ENCODE measurements at places on chromosomes 6 and 20. TPM values are rescaled to one million over a fixed set of nuclear protein-coding genes. Genes with fewer than 3 reads are reported as not detected.

- H3K27me3 ChIP-seq = no peaks in the 10 kb centered on the region
- H3K27ac ChIP-seq = no peak overlapping the region
- H3K4me3 ChIP-seq = no peak overlapping the region
- H3K4me1 ChIP-seq = peaks cover 5% of the 10 kb centered on the region
- DNase-seq = no peak
- H3K36me3 ChIP-seq = no peaks in the 10 kb centered on the region
Measured at GRCh38 chr6:118456982-118457381, 91.1 kb upstream of the PLN start.

GRCh38 chr6:142935553-142936517 is 9.1 kb downstream of the HIVEP2 start:
- peaks cover 29% of the 10 kb centered on the region for H3K4me1 ChIP-seq
- H3K4me3 ChIP-seq = no peak overlapping the region
- H3K36me3 ChIP-seq = no peaks in the 10 kb centered on the region
- H3K27me3 ChIP-seq = no peaks in the 10 kb centered on the region

DNA sequence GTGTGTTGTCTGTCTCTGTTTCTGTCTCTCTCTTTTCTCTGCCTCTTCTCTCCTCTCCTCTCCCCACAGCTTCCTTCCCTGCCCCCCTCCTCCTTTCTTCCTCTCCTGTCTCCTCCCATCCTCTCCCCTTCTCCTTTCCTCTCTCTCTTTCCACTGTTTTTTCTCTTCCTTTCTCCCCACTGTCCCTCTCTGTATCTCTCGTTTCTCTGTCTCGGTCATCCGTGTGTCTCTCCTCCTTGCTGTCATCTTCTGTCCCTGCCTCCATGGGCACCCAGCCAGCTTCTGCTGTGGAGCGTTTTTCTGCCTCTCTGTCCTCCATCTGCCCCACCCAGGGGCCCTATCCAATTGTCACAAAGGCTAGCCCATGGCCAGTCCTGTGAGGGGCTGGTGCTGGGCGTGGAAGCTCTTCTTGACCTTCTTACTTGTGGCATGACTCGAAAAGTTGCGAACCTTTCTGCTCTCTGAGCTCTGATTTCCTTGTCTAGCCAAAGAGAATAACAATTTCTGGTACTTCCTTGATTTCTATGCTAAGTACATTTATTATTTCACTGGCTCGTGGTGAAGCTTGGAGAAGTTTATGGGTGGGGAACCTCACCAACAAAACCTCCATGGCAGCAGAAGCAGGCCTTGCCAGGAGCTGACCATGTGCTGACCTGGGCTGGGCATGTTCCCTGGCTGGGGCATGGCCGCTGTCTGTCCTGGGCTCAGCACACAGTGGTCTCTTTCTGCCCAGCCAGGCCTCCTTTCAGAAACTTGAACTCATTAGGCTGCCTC is 69.3 kb downstream of the CEBPB start:
- H3K36me3 ChIP-seq = no peaks in the 10 kb centered on the region
- no peaks in the 10 kb centered on the region for H3K27me3 ChIP-seq
- H3K4me1 ChIP-seq = peaks cover 10% of the 10 kb centered on the region
- peak overlapping the region; percentile 39 for H3K27ac ChIP-seq

The SPAG4 gene
- 5.0 TPM for total RNA-seq

GRCh38 chr6:153085239-153085638 is 45.8 kb downstream of the RGS17 start:
- no peaks in the 10 kb centered on the region for H3K36me3 ChIP-seq
- H3K27me3 ChIP-seq = no peaks in the 10 kb centered on the region
- no peak overlapping the region for H3K4me3 ChIP-seq
- H3K27ac ChIP-seq = no peak overlapping the region
- no peak for DNase-seq

The RAB44 gene
- total RNA-seq = 0.63 TPM

DNA sequence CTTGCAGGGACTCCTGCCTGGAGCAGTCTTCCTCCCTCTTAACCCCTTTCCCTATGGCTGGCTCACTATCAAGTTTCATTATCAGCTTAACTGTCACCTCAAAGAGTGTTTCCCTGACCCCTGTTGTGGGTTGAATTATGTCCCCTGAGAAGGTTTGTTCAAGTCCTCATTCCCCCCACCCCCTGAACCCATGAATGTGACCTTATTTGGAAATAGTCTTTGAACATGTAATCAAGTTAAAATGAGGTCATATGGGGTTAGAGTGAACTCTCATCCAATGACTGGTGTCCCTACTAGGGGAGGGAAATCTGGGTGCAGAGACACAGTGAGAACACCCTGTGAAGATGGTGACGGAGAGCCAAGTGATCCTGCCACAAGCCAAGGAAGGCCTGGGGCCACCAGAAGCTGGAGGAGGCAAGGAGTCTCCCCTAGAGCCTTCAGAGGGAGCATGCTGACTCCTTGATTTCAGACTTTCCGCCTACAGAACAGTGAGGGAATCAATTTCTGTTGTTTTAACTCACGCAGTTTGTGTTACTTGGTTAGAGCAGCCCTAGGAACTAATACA is 165.2 kb upstream of the TOP1 start:
- H3K4me1 ChIP-seq = peaks cover 5% of the 10 kb centered on the region
- H3K27ac ChIP-seq = no peak overlapping the region
- no peak overlapping the region for H3K4me3 ChIP-seq

The ENPP3 gene
- total RNA-seq = 0.66 TPM

GRCh38 chr20:38156888-38157634 is 8.0 kb downstream of the TGM2 start:
- H3K4me3 ChIP-seq = no peak overlapping the region
- DNase-seq = peak; percentile 94
- H3K36me3 ChIP-seq = peaks cover 60% of the 10 kb centered on the region

- no peak for DNase-seq
- peak overlapping the region; percentile 95 for H3K4me3 ChIP-seq
- H3K36me3 ChIP-seq = no peaks in the 10 kb centered on the region
- peaks cover 66% of the 10 kb centered on the region for H3K4me1 ChIP-seq
Measured at GRCh38 chr20:32482442-32483261, 102.5 kb downstream of the NOL4L start.

DNA sequence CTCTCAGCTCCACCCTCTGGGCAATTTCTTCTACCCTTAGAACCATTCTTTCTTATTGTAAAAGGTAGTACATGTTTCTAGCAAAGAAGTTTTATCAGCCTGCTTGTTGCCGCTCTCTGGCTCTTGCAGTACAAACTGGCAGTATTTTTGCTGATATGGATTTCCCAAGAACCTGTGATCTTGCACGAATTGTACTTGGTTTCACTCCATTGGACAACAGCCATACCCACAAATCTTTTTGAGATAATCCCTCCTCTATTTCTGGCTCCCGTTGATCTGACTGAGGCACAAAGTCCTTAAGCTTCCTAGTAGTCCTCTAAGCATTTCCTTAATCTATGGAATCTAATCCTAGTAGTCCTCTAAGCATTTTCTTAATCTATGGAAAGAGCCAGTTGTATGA is 487.0 kb upstream of the PTCHD4 start:
- no peaks in the 10 kb centered on the region for H3K36me3 ChIP-seq
- H3K27ac ChIP-seq = no peak overlapping the region
- no peaks in the 10 kb centered on the region for H3K4me1 ChIP-seq
- H3K4me3 ChIP-seq = no peak overlapping the region

GRCh38 chr6:168574699-168575195 is 133.8 kb downstream of the SMOC2 start:
- H3K4me1 ChIP-seq = peaks cover 51% of the 10 kb centered on the region
- no peaks in the 10 kb centered on the region for H3K27me3 ChIP-seq
- peak; percentile 95 for DNase-seq
- H3K4me3 ChIP-seq = peak overlapping the region; percentile 24
- no peaks in the 10 kb centered on the region for H3K36me3 ChIP-seq

The TRERF1 gene
- total RNA-seq = 7.0 TPM
